Fibroblast of skin of scalp (primary cell): ENCODE measurements at places on chromosomes 7 and 10.

DNA sequence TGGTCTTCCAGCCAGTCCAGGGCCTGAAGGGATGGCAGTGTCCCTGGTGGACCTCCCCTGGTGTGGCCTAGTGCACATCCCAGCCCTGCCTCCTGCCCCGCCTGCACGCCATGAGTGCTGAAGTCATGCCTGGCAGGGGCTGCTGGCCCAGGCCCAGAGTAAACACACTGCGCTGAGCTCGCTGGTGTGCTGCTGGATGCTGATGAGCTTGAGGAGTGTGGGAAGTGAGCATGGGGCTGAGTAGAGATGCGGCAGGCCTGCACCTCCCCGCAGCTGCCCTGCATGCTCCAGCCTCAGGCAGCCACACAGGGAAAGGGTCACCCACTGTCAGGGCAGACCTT, 43.2 kb downstream of the HTRA1 start:
- peak; percentile 97 for DNase-seq

DNA sequence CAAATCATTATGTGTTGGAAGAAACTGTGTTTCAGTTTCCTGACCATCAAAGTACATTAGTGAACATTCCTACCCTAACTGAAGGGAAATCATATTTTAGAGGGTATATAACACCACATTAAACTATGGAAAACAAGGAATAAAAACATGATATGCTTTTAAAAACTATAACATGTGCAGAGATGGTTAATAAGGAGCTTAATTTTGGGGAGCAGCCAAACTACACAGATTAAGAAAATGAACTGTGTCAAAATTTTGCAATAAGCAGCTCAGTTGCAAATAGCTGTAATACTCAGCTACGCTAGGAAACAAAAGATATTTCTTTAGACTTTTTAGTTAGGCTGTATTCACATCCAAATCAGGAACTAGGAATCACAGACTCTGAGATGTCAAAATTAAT, 1115.7 kb upstream of the CELF2 start:
- no peak for DNase-seq

DNA sequence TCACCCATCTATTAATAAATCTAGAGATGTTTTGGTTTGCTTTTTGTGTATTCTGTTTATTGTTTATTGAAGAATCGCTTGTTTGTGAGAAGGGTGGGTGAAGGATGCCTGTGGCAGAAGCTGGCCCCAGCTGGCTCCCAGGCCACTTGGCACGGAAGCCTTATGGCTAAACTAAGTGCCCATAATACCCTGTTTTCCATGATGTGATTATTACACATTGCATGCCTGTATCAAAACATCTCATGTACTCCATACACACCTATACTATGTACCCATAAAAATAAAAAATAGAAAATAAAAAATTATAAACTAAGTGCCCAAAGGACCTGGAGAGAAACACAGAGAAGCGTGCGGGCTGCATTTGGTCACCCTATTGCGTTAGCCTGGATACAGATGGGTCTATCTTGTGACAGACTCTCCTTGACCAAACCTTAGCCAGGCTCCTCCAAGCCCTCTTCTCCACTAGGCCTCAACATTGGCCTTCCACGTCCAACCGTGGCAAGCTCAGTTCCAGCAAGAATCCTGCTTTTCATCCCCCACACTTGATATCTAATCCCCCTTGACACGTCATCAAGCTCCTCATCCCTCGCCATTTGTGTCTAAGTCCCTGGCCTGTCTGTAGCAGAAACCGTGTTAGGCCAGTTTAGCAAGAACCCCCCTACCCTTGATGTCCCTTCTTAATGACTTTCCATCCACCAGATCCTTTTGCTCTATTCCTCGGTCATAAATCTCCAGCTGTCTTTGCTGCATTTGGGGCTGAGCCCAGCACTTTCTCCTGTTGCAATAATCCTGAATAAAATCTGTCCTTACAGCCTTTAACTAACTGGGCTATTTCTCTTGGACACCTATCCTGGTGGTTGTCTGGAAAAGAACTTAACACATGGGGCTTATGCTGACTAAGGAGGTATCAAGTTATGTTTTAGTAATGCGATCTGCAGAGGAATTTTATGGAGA, 245.2 kb downstream of the TNS3 start:
- DNase-seq: no peak

GRCh38 chr10:36888925-36889573, 236.3 kb upstream of the ANKRD30A start:
- DNase-seq: peak; percentile 19

GRCh38 chr10:72659694-72660093, 32.2 kb upstream of the MCU start:
- no peak for DNase-seq

GRCh38 chr10:12357525-12358151, 8.3 kb downstream of the CAMK1D start:
- DNase-seq: no peak

GRCh38 chr7:75985518-75986146, 8.8 kb downstream of the TMEM120A start:
- DNase-seq: no peak

DNA sequence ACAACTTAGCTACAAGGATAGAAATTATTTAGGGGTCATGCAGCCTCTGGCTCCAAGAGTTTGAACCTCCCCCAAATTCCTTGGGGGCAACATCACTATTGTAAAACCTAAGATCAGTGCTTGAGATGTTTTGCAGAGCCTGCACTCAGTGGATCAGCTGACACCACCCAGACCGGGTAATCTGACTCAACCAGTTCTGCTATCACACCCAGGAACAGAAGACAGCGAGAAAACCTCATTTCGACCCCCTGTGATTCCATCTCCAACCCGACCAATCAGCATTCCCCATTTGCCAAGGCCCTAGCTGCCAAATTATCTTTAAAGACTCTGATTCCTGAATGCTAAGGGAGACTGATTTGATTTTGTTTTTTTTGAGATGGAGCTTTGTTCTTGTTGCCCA, 5.2 kb downstream of the TACR2 start:
- DNase-seq: no peak

DNA sequence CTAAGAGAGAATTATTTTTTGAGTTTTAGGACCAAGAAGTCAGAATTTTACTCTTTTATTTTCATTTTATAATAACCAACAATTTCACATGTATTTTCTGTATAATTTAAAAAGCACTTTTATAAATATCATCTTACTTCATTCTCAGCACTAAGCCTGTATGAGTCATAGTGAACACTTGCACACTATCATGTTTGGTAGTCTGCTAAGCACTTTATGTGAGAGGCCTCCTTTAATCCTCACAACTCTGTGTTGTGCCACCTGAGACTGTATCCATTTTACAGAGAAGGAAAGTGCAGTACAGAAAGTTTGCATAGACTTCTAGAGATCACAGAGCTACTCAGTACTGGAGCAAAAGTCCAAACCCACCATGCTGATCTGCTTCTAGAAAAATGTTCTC, 939.6 kb downstream of the NRG3 start:
- no peak for DNase-seq

DNA sequence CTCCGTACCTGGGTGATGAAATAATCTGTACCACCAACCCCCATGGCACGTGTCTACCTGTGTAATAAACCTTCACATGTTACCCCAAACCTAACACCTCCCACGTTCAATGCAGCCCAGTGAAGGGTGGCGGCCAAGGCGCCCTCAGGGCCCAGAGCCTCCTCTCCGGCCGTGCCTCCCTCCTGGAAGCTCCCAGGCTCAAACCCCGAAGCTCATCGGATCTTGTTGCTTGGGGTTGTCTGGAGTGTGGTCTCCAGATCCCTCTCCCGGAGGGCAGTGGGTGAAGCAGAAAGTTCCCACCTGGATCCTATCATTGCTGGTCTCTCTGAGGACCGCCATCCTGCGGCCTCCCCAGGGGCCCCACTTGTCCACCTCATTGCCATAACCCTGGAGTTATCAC, 9.4 kb upstream of the KNDC1 start:
- DNase-seq: no peak

DNA sequence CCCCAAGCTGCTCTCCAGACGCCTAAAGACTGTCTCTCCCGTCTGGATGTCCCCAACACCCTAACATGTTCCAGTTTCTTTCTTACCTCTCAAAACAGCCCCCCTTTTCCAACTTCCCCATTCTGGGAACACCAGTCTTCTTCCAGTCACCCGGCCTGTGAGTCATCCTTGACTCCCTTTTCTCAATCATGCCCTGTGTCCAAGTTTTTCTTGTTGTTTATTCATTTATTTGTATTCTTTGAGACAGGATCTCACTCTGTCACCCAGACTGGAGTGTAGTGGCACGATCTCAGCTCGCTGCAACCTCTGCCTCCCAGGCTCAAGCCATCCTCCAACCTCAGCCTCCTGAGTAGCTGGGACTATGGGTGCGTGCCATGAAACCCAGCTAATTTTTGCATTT, 15.6 kb downstream of the SNX10 start:
- no peak for DNase-seq
